Stimulated activated CD8-positive, alpha-beta memory T cell treated with anti-CD3 and anti-CD28 coated beads, Interleukin-12 subunit alpha, Interleukin-12 subunit beta, amount 100 ng/mL, for 1 hour (primary cell): ENCODE measurements at places on chromosomes 7 and 10.
A peak's percentile ranks its signal among the peaks of the same experiment; 100 is the strongest.

GRCh38 chr10:28082885-28083284, 84.0 kb upstream of the ODAD2 start:
- no peak for DNase-seq

GRCh38 chr10:63788152-63788821, 267.1 kb downstream of the REEP3 start:
- DNase-seq = no peak

- no peak for DNase-seq
Observed at GRCh38 chr7:92657391-92657790, 67.2 kb upstream of the FAM133B start.

DNA sequence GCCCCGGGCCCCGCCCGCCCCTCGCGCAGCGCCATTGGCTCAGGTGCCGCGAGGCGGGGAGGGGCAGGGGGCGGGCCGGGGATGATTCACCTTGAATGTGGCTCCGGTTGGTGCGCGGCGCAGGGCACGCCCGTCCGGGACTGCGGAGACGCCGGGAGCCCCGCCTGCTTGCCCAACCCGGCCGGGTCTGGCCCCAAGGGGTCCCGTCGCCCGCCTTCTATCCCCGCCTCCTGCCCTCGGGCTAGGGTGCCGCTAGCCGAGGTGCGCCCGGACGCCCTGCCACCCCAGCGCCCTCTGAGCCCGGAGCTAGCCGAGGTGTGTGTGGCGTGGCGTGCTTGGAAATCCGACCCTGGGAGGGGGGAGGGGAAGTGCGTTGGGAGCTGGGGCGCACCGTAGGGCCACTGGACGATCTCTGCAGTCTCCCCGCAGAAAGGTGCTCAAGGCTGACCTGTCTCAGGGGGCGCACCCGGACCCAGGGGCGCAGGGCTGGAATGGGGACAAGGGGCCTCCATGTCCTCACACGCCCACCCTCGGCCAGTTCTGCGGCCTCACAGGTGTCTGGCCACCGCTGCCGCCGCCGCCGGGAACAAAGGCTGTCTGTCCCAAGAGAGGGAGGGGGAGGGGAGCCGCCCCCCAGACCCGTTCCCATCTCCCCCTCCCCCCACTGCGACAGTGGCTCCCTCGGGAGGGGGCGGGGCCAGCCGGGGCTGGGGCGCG, 168.9 kb downstream of the NRF1 start:
- DNase-seq = peak; percentile 55

DNA sequence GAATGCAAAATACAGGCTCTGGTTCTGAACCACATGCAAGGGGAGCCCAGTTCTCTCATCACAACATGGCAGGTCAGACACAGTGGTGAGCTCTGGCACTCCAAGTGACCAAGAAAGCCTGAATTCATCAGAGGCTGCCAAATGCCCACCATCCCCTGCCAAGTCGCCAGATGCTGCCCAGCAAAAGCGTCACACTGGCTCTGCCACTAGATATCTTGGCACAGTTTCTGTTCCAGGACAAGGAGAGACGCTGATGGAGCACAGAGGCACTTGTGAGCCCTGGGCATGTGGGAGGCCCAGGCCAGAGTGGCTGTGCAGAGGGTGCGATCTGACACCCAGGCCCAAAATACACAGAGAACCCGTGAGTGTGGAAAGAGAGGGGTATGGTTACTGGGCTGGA, 57.8 kb downstream of the GAD2 start:
- no peak for DNase-seq

DNA sequence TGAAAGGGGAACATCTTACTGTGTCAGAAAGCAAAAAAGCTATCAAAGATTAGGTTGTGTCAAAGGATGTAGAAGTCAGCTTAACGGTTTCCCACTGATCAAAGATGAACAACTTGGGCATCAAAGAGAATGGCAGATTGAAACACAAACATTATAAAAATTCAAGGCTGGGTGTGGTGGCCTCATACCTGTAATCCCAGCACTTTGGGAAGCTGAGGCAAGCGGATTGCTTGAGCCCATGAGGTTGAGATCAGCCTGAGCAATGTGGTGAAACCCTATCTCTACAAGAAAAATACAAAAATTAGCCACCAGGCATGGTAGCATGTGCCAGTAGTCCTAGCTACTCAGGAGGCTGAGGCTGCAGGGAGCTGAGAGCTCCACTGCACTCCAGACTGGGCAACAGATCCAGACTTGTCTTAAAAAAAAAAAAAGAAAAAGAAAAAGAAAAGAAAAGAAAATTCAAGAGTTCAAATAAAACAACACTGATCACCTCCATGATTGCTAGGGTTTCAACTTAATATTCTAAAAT, 34.5 kb downstream of the RTKN2 start:
- no peak for DNase-seq

DNA sequence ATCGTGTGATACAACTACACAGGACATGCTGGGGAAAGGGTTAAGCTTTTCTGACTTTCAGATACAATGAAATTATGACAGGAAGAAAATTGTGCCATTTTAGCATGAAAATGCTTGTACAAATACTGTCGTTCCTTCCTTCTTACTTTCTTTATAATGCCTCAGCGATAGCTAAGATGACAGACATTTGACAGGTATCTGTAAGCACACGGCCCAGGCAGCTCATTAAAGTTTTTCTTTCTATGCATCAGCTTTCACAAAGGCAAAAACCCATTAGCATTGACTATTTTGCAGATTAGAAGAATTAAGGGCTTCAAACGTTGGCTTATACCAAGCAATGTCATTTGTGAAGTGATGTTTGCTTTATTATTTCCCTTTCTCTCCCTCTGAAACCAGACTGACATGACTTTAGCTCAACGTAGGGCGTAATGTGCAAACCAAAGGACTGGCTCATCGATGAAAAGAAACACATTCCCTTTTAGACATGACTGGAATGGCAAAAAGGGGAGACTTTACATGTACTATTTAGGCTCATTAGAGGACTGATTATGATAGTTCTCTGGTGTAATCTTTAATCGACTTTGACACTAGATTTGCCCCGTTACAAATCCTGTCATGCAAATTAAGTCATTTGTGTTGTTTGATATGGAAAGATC, 258.4 kb upstream of the SP8 start:
- DNase-seq = no peak

- no peak for DNase-seq
Observed at GRCh38 chr10:58826694-58827093, 314.0 kb downstream of the BICC1 start.

DNA sequence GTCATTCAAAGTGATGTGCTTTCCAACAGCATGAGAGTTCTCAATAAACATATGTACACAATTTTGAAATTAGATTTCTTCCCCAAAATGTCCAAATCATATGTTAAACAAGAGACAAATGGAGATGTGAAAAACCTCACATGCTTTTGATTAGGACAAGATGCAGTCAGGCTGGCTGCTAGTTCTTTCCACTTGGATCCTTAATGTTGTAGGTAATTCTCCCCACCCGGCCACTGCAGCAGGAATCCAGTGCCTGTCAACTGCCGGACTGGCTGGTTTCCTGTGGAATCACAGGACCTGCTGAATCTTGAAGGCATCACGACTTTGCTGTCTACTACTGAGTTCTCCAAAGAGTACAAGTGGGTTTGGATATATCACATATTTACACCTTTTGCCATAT, 138.6 kb upstream of the AKR1E2 start:
- no peak for DNase-seq

- no peak for DNase-seq
Observed at GRCh38 chr7:151283302-151283701, 34.8 kb upstream of the SMARCD3 start.

DNA sequence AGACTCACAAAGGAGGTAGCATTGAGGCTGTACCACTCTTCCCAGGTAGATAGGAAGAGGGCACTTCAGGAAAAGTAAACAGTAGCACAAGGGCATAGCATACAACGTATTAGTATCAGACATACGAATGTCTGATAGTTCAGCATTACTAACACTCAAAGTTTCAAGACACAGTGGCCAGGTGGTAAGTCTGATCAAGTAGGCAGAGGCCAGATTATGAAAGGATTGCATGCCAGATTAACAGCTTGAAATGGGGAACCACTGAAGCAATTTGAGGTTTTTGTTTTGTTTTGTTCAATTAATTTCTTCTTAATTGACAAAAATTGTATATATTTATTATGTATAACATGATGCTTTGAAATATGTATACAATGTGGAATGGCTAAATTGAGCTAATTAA, 45.7 kb upstream of the IL6 start:
- no peak for DNase-seq

GRCh38 chr7:79282070-79282694, 171.3 kb downstream of the MAGI2 start:
- DNase-seq = no peak

- DNase-seq = no peak
Observed at GRCh38 chr7:88835147-88835728, 39.7 kb upstream of the TEX47 start.

GRCh38 chr10:14731875-14732512, 42.7 kb downstream of the FAM107B start:
- no peak for DNase-seq

- DNase-seq = no peak
Observed at GRCh38 chr7:2452074-2452507, 24.1 kb downstream of the GRIFIN start.

GRCh38 chr10:109411917-109412316, 511.4 kb downstream of the XPNPEP1 start:
- DNase-seq = no peak

- no peak for DNase-seq
Observed at GRCh38 chr7:6730343-6730633, 23.5 kb upstream of the ZNF12 start.

DNA sequence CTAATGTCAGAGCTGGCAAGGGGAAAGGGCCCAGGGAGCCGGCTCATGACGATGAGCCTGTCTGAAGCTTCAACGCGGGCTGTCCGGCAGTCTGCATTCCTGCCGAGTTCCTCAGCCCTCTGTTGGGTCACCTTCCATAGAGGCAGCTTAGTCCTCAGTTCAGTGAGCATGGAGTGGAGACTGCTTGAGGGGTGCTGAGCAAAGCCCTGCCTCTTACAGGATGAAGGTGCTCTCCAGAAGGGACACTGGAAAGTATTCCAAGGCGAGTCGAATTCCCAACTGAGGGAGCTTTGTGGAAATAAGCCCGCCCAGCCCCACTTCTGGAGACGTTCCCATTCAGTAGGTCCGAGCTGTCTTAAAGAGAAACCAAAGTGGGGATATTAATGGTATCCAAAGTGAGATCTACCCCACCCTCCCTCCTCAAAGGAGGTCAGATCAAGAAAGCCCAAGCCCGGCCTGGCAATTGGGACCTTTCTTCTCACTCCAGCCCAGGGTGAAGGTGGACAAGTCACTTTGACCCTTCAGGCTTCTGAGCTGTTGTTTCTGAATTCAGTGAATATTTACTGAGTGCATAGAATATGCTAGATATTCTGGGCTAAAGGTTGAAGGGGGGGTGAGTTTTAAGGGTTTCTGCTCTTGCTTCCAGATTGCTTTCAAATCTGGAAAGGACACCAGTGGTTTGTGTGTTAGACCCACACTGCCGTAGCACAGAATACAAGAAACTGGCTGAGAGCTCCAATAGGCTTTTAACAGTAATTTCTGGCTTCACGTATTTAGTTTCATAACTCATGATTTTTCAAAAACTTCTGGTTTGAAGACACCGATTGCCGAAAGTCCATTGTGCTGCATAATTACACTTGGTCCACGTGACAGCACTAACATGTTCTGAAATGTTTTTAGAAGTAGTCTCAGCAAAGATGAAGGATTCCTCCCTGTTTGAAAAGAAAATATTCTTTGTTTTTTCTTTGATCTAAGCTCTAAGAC, 3.5 kb downstream of the EGFR start:
- no peak for DNase-seq

- DNase-seq = no peak
Observed at GRCh38 chr7:128815289-128815942, 14.8 kb upstream of the FLNC start.

DNA sequence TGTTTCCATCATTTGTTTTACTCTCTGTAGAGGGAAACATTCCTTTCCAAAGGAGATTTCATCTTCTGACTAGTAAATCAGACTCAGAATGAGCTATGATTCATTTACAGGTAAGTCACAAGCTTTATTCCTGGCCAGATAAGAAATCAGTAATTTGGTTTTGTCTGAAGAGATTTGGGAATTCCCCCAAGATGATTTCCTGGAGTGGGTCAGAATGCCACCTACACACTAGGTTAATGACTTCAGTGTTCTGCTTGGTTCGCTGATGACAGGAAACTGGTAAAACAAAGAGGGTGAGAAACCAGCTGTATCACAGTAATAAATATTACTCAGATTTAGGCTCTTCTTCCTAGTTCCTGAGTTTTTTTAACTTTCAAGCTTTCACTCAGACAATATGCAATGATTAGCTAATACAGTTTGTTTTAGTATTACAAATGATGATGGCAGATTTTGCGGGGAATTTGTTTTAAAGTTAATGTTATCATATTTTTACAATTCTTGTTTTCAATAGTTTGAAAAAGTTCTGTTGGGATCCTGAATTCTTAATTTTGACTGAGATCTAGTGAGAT, 8.3 kb upstream of the ASZ1 start:
- DNase-seq = no peak

GRCh38 chr7:123305840-123306375, 106.1 kb upstream of the SLC13A1 start:
- no peak for DNase-seq

GRCh38 chr7:43750016-43750887, 8.2 kb upstream of the BLVRA start:
- no peak for DNase-seq

GRCh38 chr10:114281461-114281860, 42.4 kb downstream of the VWA2 start:
- DNase-seq = no peak

DNA sequence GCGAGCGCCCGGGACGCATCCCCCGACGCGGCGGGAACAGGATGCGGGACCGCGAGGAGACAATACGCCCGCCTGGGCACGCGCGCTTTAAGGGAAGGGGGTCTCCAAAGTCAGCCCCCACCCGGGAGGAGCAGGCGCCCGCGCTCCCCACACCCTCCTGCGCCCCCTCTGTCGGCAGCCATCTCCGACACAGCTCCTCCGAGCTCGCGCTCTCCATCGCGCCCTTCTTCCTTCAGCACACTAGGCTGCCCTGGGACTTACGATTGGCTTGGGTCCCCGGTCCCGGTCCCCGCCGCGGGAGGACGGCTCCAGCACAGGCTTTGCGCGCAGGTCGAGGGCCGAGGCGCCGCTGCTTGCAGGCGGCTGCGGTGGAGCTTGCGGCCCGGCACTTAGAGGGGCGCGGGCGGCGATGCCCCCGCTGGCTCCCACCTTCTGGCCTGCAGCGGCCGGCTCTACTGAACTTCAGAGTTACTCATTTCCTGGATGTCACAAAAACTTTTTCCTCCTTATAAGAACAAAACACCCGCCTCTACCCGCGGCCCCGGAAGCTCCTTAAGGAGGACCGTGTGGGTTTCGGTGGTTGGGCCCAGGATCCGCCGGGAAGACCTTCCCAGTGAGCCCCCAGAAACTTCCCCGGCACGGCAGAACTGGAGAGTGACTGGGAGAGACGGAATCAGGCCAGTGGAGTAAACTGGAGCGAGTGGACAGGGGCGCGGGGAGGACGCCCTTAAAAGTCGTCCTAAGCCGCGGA, at the start of gene ITPRIP:
Gene ITPRIP, minus strand, starts transcription at position 481 of the 751 bp plus-strand sequence. CDS start 22,414 bp downstream, outside the sequence.
- DNase-seq = peak; percentile 54

- no peak for DNase-seq
Observed at GRCh38 chr10:71263376-71263775, 51.0 kb downstream of the UNC5B start.

DNA sequence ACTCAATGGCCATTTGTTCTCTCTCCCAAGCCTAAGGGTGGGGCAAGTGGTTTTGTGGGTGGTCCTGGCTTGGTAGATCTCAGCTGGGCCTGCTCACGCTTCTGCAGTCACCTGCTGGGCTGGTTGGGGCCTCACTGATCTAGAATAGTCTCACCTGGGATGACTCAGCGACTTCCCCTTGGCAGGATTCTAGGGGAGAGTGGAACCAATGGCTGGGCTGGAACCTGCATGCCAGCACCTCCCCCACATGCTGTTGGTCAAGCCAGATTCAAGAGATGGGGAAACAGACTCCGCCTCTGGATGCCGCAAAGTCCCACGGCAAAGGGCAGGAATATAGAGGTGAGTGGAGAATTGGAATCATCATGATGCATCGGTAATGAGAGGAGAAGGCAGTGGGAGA, 292.9 kb upstream of the NPVF start:
- DNase-seq = no peak
